Endothelial cell (in vitro differentiated cells): ENCODE measurements at places on chromosomes 5 and 9.
A peak's percentile ranks its signal among the peaks of the same experiment; 100 is the strongest.

DNA sequence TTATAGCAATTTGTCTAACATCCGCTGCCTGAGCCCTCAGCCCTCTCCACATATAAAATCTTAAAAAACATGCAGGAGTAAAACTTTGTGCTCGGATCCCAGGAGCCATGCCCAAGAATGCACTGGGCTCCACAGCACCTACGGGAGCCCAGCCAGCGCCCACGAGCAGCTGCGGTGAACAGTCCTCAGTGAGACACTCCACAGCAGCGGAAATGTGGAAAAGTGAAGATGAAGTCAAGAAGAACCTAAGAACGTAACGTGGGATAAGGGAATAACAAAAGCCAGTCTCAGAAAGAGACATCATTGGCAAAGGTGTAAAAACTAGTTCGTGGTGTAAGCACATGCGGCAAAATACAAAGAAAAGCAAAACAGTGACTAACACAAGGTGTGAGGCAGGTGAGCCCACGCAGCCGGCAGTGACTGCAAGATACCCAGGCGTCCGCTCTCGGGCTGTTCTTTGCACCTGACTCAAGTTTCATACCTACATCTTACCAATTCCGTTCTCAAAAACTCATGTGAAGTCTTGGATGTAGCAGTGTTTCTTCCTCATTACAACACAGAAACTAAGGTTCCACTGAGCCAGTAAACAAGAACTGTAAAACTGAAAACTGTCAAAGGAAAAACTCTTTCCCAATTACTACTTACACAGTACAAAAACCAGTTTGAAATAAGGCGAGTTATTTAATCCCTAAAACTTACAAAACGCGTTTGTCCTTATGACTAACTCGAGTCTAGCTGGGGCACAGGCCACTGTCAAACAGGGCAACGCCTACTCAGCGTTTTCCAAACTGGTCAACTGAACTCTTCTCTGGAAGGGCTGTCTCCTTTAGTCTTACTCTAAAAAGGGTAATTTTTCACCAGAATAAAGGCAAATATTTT lies 1.7 kb downstream of the CAMSAP1 start:
- peaks cover 6% of the 10 kb centered on the region for H3K27me3 ChIP-seq
- H3K36me3 ChIP-seq: peaks cover 32% of the 10 kb centered on the region

- peaks cover 1% of the 10 kb centered on the region for H3K27me3 ChIP-seq
- H3K4me1 ChIP-seq: no peaks in the 10 kb centered on the region
- no peak overlapping the region for H3K4me3 ChIP-seq
Observed at GRCh38 chr5:36730537-36731216, 124.3 kb downstream of the SLC1A3 start.

- no peak overlapping the region for H3K4me3 ChIP-seq
- no peak for DNase-seq
- H3K36me3 ChIP-seq: peaks cover 13% of the 10 kb centered on the region
- H3K27ac ChIP-seq: no peak overlapping the region
Observed at GRCh38 chr9:15505921-15506320, 4.8 kb downstream of the PSIP1 start.

DNA sequence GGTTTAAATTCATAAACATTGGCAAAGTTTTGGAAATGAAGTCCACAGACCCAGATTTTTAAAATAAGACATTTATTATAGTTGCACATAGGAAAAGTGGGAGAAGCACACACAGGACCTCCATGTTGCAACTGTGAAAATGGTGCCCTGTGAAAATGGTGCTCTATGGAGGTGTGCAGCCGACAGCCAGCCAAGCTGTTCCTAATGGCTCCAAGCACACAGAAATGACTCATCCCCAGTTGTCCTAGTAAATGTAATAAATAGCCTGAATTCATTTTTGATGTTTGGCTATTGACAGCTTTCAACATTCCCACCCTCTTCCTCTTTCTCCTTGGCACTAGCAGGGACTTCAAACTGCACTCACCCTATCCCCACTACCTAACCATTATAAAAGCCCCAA lies 590.9 kb downstream of the CAAP1 start:
- H3K4me3 ChIP-seq: no peak overlapping the region
- H3K27ac ChIP-seq: no peak overlapping the region
- H3K27me3 ChIP-seq: no peaks in the 10 kb centered on the region
- H3K4me1 ChIP-seq: no peaks in the 10 kb centered on the region

- peaks cover 29% of the 10 kb centered on the region for H3K4me1 ChIP-seq
- H3K36me3 ChIP-seq: peaks cover 3% of the 10 kb centered on the region
- no peak for DNase-seq
- peak overlapping the region; percentile 96 for H3K27ac ChIP-seq
- H3K4me3 ChIP-seq: no peak overlapping the region
- peaks cover 1% of the 10 kb centered on the region for H3K27me3 ChIP-seq
Observed at GRCh38 chr9:116868201-116868600, 181.1 kb downstream of the TRIM32 start.

DNA sequence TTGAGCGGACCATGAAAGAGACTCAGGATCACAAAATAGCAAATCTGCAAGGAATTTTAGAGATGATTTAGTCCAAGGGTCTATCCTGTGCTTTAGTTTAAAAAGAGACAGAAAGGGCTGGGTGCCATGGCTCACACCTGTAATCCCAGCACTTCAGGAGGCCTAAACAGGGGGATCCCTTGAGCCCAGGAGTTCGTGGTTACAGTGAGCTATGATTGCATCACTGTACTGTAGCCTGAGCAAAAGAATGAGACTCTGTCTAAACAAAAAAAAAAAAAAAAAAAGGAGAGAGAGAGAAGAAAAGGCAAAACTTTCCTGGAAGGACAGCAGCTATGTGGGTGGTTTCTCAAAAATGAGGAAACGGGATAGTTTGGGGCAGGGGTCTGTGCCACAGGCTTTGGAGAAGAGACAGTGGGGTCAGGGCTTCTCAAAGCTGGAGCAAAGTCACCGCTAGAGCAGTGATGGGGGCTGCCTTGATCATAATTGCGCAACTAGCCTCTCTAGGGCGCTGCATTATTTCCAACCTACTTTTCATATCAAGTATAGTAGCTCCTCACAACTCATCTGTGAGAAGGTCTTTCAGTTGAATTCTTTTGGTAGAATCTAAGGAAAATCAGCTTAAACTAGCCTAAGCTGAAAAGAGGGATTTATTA lies 8.5 kb upstream of the ANKH start:
- H3K4me3 ChIP-seq: no peak overlapping the region
- DNase-seq: no peak
- peaks cover 25% of the 10 kb centered on the region for H3K4me1 ChIP-seq
- H3K27ac ChIP-seq: no peak overlapping the region
- peaks cover 6% of the 10 kb centered on the region for H3K27me3 ChIP-seq

GRCh38 chr5:61002611-61003355 lies 57.8 kb downstream of the NDUFAF2 start:
- no peak for DNase-seq
- no peaks in the 10 kb centered on the region for H3K36me3 ChIP-seq
- no peak overlapping the region for H3K4me3 ChIP-seq

- peaks cover 27% of the 10 kb centered on the region for H3K4me1 ChIP-seq
- peaks cover 10% of the 10 kb centered on the region for H3K36me3 ChIP-seq
- H3K4me3 ChIP-seq: no peak overlapping the region
- H3K27ac ChIP-seq: no peak overlapping the region
- peaks cover 3% of the 10 kb centered on the region for H3K27me3 ChIP-seq
Observed at GRCh38 chr5:142817949-142818431, 47.8 kb downstream of the ARHGAP26 start.

- no peak for DNase-seq
- H3K4me3 ChIP-seq: no peak overlapping the region
- H3K4me1 ChIP-seq: peaks cover 6% of the 10 kb centered on the region
- H3K27me3 ChIP-seq: peaks cover 2% of the 10 kb centered on the region
- no peaks in the 10 kb centered on the region for H3K36me3 ChIP-seq
Observed at GRCh38 chr5:91245871-91246270, 137.2 kb downstream of the ARRDC3 start.

- no peaks in the 10 kb centered on the region for H3K36me3 ChIP-seq
- no peaks in the 10 kb centered on the region for H3K4me1 ChIP-seq
- no peak for DNase-seq
- peaks cover 2% of the 10 kb centered on the region for H3K27me3 ChIP-seq
- no peak overlapping the region for H3K27ac ChIP-seq
Observed at GRCh38 chr5:133404724-133405123, 207.6 kb downstream of the FSTL4 start.

GRCh38 chr5:1329111-1329579 lies 15.8 kb downstream of the CLPTM1L start:
- DNase-seq: no peak
- H3K4me1 ChIP-seq: peaks cover 9% of the 10 kb centered on the region
- H3K27ac ChIP-seq: no peak overlapping the region
- peaks cover 69% of the 10 kb centered on the region for H3K36me3 ChIP-seq
- no peak overlapping the region for H3K4me3 ChIP-seq
- H3K27me3 ChIP-seq: peaks cover 19% of the 10 kb centered on the region

DNA sequence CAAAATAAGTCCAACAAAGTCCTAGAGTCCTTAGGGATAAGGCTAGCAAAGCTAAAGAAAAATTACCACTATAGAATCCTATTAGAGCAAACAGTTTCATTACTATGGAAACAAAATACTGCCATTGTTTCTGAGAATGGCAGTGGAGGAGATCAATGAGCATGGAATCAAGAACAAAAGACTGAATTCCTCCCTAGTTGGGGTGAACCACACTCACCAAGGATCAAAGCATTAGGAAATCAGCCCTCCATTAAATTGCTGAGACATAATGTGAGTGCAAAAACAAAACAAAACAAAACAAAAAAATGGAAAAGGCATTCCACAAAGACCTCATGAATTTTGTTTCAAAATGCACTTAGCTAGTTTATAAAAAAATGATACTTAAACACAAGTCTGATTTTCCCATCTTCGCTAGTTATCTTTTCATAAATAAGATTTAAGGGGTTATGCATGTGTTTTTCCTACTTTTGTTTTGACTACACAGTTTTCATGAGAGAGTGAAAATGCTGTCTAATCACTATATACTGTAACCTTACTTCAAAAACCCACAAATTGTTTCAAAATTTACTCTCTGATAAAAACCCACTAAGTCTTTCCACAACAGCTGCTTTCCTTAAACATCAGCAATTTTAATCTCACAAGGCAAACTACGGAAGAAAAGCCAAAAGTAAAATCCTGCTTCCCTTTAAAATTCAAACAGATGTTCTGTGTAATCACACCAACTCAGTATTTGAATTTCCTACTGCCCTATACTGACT lies 9.7 kb downstream of the SERINC5 start:
- H3K4me3 ChIP-seq: no peak overlapping the region
- no peaks in the 10 kb centered on the region for H3K27me3 ChIP-seq
- no peak for DNase-seq
- H3K27ac ChIP-seq: peak overlapping the region; percentile 97
- H3K36me3 ChIP-seq: peaks cover 33% of the 10 kb centered on the region

DNA sequence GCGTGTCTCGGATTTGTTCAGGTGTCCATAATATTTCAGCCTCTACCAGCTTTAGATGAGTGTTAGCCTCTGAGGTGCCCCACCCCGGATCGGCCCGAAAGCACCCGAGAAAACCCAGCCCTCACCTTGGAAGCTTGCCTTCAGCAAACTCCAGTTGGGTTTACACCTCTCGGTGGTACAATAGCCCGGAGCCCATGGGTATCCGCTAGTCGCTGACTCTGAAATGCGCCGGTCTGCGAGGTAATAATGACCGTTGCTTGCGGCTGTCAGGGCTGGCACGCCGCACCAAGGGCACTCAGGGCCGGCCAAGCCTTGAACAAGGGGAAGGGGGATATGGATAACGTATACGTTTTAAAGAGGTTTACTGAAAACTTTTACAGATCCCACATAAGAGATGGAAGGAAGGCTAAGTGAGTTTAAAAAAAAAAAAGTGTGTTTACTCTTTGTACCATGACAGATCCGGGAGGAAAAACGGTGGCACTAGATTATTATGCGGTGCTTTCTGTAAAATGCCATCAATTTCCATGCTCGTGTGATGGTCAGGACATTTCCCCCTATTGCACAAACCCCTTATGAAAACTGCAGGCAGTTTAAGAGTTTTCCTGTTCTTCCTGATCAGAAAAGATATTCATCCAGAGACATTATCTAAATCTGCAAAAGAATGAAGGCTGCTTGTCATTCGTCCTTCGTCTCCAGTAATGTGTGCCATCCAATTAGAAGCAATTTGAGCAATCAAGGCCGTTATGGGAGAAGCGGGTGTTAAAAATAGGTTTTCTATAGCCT lies 124.2 kb downstream of the TMEM161B start:
- H3K27me3 ChIP-seq: peaks cover 7% of the 10 kb centered on the region
- H3K4me1 ChIP-seq: peaks cover 18% of the 10 kb centered on the region
- no peaks in the 10 kb centered on the region for H3K36me3 ChIP-seq
- H3K4me3 ChIP-seq: no peak overlapping the region
- DNase-seq: peak; percentile 31

GRCh38 chr5:134114886-134115805 lies 665 bp downstream of the TCF7 start:
- peaks cover 16% of the 10 kb centered on the region for H3K4me1 ChIP-seq
- H3K4me3 ChIP-seq: peak overlapping the region; percentile 73
- H3K27me3 ChIP-seq: peaks cover 10% of the 10 kb centered on the region

DNA sequence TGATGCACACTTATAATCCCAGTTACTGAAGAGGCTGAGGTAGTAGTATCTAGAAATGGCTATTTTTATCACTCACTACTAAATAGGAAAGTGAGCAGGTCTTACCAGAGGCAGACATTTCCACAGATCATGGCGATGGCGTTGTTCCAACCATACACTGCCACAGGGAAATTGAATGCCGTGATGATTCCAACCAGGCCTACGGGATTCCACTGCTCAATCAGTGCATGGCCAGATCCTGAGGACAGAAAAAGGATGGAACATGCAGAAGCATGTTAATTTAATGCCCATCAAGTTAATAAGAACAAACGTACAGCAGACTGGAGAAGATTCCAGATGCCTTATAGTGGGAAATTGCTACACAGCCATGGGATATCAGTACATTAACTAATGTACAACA lies 18.0 kb downstream of the ALDH7A1 start:
- no peaks in the 10 kb centered on the region for H3K4me1 ChIP-seq
- H3K27me3 ChIP-seq: no peaks in the 10 kb centered on the region
- H3K4me3 ChIP-seq: no peak overlapping the region
- no peak for DNase-seq

GRCh38 chr5:163861670-163862069 lies 356.3 kb downstream of the MAT2B start:
- no peak overlapping the region for H3K27ac ChIP-seq
- H3K4me1 ChIP-seq: no peaks in the 10 kb centered on the region
- no peak for DNase-seq
- no peak overlapping the region for H3K4me3 ChIP-seq
- no peaks in the 10 kb centered on the region for H3K36me3 ChIP-seq
